ENCODE measurements at places on chromosomes 3 and 15.
A peak's percentile ranks its signal among the peaks of the same experiment; 100 is the strongest.

- no peak for DNase-seq
Measured at GRCh38 chr3:188683032-188683521, 488.7 kb upstream of the TPRG1 start.

- DNase-seq, result no peak
Measured at GRCh38 chr3:158709666-158710083, 22.6 kb downstream of the RARRES1 start.

- no peak for DNase-seq
Measured at GRCh38 chr15:79479616-79480015, 47.5 kb downstream of the MINAR1 start.

- no peak for DNase-seq
Measured at GRCh38 chr3:49606427-49606826, 52.1 kb downstream of the BSN start.

GRCh38 chr15:60616628-60617027, 137.7 kb upstream of the ICE2 start:
- no peak for DNase-seq

DNA sequence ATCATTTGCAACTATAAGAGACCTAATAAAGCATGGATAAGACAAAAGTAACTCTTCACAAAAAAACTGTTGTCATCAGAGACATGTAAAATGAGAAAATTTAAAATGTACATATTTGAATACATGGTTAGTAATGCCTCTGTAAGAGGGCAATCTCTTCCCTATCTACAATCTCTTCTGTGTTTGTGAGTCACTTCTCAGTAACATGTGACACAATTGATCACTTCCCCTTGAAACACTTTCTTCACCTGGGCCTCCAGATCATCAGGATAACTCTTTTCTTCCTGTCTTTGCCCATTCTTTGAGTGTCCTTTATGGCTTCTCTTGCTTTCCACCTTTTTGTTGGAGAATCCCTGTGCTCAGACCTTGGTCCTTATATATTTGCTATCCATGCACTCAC, 50.4 kb downstream of the TFDP2 start:
- no peak for DNase-seq

DNA sequence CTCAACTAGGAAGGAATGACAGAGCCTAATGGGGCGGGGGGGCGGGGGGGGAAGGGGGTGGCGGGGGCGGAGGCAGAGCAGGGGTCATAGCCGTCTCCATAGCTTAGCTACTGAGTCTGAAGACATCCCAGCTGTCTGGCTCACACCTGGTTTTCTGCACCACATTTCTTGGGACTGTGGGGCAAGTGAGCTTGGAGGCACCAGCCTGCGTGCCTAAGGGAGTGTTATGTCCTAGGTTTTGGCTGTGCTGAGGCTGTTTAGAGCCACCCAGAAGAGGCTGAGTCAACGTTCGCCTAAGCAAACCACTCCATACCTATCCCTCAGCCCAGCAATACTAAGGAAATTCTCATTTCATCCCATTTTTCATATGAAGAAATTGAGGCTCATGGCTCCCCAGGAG, 1.4 kb downstream of the IL17RD start:
- DNase-seq, result no peak

- DNase-seq, result no peak
Measured at GRCh38 chr3:49899815-49900214, 3.9 kb downstream of the MST1R start.

- DNase-seq, result no peak
Measured at GRCh38 chr3:32937331-32937730, 14.1 kb upstream of the CCR4 start.

DNA sequence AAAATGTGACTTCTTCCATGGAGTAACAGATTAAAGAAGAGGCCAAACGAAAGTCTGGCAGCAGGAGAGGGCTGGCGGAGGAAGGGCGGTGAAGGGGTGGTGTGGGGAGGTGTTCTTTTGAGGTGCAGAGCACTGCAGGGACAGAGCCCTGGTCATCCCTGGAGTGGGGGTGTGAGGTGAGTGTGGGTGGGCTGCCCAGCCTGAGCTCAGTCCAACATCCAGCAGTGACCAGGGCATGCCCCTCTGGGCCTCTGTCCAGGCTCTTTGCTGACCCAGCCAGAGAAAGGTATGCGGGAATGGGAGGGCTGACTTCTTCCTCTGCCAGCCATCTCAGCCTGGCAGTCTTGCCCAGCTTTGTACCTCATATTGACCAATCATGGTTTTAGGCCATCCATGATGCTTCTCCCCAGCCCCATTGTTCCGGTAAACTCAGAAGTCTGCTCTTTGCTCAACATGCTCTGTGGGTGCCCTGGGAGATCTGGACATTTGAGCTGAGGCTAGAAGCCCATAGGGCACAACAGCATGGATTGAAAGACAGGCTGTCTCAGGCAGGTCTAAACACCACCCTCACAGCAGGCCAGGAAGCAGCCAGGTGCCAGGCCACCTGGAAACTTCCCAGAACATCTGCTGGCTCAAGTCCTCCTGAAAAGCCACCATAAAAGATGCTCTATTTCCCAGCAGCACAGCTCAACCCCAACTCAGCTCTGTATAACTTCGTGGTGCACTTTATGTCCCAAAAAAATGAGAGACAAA, 25.9 kb upstream of the CXCR6 start:
- DNase-seq, result no peak

DNA sequence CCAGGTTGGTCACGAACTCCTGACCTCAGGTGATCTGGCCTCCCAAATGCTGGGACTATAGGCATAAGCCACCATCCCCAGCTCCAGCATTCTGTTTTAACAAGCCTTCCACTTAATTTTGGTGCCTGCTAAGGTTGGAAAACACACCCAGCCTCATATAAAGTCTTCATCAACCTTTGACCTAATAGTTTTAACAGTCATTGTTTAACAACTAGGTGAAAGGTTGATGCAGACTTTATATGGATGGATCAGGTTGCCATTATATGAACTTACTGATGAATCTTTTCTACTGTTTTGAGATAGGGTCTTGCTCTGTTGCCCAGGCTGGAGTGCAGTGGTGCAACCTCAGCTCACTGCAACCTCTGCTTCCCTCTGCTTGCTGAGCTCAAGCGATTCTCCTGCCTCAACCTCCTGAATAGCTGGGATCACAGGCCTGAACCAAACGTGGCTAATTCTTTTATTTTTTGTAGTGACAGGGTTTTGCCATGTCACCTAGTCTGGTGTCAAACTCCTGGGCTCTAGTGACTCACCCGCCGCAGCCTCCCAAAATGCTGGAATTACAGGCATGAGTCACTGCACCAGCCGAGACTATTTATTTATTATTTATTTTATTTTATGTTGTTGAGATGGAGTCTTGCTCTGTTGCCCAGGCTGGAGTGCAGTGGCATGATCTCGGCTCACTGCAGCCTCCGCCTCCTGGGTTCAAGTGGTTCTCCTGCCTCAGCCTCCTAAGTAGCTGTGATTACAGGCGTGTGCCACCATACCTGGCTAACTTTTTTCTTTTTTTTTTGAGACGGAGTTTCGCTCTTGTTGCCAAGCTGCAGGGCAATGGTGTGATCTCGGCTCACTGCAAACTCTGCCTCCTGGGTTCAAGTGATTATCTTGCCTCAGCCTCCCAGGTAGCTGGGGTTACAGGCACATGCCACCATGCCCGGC, 3.1 kb upstream of the RPAP1 start:
- DNase-seq, result no peak

- DNase-seq, result no peak
Measured at GRCh38 chr15:87628311-87628710, 628.2 kb downstream of the NTRK3 start.

GRCh38 chr15:69926006-69926405, 171.7 kb downstream of the TLE3 start:
- DNase-seq, result no peak

GRCh38 chr3:30319713-30320112, 286.7 kb upstream of the TGFBR2 start:
- peak; percentile 52 for DNase-seq

GRCh38 chr3:155996882-155997281, 123.5 kb upstream of the KCNAB1 start:
- DNase-seq, result no peak

- DNase-seq, result no peak
Measured at GRCh38 chr3:120370463-120370862, 21.3 kb upstream of the LRRC58 start.

GRCh38 chr15:77507911-77508310, 87.2 kb downstream of the HMG20A start:
- no peak for DNase-seq

DNA sequence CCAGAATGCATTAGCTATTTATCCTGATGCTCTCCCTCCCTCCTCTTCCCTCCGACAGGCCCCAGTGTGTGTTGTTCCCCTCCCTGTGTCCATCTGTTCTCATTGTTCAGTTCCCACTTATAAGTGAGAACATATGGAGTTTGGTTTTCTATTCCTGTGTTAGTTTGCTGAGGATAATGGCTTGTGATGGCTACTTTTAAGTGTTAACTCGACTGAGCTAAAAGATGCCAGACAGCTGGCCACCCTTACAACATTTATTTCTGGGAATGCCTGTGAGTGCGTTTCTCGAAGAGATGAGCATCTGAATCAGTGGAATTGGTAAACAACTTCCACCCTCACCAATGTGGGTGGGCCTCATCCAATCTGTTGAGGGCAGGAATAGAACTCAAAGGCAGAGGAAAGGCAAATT, 24.7 kb upstream of the TM2D3 start:
- no peak for DNase-seq

- no peak for DNase-seq
Measured at GRCh38 chr3:159960188-159961148, 28.2 kb upstream of the IL12A start.

- DNase-seq, result no peak
Measured at GRCh38 chr3:58013099-58013498, 4.9 kb downstream of the FLNB start.

DNA sequence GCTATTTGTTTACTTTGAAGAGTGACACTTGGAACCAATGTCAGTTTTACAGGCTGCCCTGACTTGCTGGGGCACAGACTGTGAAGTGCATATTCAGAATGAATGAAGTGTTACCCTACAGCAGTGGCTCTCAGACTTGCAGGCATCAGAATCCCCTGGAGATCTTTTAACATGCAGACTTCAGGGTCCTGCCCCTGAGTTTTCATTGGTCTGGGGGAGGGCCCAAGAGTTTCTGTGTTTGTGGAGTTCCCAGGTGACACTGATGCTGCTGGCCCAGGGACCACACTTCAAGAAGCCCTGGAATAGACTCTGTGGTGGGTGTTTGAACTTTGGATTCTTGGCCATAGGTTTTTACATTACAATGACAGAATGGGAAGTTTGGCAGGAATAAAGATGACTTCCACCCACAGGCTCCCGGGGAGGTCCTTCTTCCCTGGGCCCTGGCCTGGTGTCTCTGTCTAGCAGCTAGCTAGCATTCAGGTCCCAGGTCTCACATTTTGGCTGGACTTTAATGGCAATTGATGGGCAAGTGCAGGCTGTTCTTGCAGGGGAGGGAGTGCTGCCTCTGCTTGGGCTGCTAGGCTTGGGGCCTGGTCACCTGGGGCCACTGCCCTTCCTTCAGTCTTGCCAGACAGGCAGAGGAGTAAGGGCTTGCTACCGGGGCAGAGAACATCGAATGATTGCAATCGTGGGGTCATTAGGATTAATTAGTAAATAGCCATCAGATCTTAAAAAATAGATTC, 149.0 kb downstream of the APBA2 start:
- no peak for DNase-seq

DNA sequence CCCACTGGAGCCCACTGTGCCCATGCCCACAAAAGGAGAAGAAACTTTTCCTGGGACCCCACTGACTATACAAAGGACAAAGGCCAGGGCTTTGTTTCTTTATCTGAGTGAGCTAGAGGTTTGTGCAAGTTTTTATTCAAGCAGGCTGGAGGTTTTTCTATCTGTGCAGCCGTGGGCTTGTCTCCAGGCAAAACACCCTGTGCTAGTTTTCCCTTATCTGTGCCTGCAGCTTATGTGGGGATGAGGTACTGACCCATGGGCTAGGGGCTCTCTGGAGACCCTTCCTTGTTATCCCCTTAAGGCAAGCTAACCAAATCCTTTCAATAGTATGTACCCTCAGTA, 545.5 kb downstream of the ZPLD1 start:
- DNase-seq, result no peak

DNA sequence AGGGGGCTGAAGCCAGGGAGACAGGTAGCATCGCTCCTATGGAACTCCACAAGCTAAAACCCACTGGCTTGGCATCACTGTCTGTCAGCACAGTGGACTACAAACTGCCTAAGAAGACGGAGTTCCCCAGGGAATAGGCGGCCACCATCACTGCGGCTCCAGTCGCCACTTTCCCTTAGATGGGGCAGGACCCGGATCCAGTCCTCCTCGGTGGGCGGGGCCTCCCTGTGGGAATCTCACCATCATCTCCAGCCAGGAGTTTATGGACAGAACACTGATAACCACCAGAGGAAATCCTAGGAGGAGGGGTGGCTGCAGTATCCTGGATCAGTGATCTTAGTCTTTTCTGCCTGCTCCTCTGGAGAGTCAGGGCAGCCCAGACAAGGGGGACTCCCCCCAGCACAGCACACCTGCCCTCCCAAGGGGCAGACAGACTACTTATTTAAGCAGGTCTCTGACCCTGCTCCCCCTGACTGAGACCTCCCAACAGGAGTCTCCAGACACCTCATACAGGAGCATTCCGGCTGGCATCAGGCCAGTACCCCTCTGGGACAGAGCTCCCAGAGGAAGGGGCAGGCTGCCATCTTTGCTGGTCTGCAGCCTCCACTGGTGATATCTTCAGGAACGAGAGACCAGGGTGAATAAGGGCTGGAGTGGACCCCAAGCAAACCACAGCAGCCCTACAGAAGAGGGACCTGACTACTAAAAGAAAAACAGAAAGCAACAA, 435.6 kb upstream of the RASGRP1 start:
- DNase-seq, result no peak

DNA sequence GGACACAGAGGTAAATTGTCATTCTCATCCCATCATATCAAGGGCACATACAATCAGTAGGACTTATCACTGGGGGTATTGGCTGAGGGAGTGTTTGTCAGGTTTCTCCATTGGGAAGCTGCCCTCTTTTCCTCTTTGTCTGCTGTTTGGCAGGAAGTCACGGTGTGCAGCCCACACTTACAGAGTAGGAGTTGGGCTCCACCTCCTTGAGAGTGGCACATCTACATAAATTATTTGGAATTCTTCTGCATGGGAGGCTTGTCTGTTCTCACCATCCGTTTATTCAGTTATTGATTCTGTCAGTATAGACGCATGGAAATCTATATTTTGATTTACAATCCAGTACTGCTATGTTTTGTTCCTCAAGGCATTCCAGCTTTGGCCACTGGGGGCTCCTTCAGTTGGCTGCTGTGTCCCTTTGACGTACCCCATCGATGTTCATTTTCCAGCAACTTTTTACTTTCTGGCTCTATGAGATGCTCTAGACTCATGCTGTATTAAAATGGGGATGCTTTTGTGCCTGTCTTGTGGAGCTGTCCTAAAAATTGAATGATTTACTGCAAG, 200.3 kb downstream of the SLCO3A1 start:
- DNase-seq, result no peak

- DNase-seq, result no peak
Measured at GRCh38 chr3:175149675-175150074, 290.5 kb downstream of the NAALADL2 start.

Measured in CD4-positive, alpha-beta T cell treated with Interleukin-2 at 100 ng/mL for 4 hours (primary cell).